ENCODE measurements at places on chromosomes 2 and 18.

DNA sequence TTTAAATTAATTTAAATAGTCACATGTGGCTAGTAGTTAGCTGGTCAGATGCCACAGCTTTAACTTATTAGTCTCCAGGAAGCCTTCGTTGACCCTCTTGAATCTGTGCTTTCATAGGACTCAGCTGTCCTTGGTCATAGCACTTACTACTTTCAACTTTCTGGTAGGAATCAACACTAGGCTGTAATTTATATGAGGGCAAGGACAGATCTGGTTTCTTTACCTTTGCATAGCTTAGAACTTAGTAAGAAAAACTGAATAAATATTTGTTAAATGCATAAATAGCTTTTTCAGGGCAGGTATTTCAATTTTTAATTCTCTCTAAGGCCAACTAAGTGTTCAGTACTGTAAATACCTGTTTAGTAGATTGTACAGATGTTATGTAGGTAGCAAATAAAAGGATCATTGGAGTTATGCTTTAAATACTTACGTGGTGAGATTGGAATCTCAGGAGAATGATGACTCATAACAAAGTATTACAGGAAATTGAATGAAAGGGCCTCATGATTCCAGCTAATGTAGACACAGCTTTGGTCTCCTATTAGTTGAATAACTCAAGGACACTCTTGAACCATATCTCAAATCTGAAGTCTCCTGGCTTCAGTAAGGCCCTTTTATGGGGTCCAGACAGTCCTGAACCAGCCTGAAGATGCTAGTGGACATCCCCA, 2.6 kb downstream of the CLIP4 start:
- no peak for DNase-seq

- no peak for DNase-seq
Observed at GRCh38 chr2:114550895-114551793, 108.7 kb downstream of the DPP10 start.

- no peak for DNase-seq
Observed at GRCh38 chr2:240023792-240024191, 1.4 kb downstream of the NDUFA10 start.

DNA sequence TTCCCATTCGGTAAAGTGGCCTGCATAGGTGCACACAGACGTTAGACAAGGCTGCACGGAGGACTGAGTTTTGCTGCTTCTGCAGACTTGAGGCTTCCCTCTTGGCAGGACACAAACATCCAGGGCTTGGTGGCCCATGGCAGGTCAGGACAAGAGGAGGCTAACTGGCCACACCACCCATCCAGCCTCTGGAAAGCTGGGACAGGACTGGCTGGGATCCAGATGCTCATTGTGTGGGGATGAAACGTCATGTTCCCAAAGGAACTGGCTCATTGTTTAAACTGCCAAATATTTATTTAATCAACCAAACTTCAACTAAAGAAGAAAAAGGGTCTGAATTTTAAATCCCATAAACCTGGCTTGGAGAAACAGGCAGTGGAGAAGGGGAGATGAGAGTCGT, 239.1 kb upstream of the EPAS1 start:
- DNase-seq = no peak

GRCh38 chr18:59514203-59514602, 155.1 kb upstream of the LMAN1 start:
- DNase-seq = no peak

DNA sequence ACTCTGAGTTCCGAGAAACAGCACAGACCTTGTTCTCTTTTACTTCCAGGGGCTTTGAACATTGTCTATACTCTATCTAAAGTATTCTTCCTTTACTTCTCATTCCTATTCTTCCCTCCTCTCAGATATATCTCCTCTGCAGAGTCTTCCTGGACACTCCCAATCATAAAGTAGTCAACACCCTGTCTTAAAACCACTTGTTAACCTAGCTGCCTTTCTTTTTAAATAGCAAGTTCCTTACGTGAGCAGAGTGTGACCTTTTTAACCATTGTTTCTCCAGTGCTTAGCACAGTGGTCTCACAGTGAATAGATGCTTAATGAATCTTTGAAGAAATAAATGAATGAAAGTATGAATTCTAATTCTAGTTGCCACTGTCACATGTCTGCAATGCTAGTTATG, 47.4 kb downstream of the PTRHD1 start:
- no peak for DNase-seq

GRCh38 chr2:238114331-238114841, 14.2 kb downstream of the ESPNL start:
- no peak for DNase-seq

DNA sequence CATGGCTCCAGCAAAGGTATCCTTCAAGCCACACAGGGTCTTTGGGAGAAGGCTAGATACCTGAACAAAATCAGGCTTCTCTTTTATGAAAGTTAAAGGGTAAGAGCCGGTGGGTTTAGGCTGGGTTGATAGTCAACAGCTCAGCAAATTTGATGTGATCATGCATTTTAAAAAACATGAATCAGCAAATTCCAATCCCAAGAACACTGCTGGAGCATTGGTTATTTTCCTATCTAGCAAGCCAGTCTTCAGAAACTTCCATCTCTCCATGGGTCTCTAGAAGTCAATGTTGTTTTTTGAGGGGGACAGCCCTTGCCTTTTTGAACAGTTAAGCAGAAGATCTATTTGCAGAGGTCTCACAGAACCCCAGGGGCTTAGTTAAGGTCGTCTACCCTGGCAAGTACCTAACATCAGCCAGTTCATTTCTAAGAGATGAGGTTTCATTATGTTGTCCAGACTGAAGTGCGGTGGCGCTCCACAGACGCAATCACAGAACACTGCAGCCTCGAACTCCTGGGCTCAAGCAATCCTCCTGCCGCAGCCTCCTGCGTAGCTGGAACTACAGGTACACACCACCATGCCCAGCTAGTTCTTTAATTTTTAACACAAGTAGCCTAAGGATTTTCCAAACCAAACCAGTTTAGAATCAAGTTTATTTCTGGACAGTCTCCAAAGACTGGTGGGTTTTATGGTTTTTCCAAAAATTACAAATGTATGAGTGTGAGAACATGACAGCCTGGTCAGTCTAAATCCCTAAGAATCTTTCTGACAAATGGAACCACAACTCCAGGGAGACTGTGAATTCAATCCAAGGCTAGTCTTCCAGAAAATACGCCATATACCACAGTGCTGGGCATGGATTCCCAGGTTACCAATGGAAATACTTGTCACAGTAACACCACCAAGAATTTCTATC, 4.1 kb upstream of the ZCCHC2 start:
- no peak for DNase-seq

DNA sequence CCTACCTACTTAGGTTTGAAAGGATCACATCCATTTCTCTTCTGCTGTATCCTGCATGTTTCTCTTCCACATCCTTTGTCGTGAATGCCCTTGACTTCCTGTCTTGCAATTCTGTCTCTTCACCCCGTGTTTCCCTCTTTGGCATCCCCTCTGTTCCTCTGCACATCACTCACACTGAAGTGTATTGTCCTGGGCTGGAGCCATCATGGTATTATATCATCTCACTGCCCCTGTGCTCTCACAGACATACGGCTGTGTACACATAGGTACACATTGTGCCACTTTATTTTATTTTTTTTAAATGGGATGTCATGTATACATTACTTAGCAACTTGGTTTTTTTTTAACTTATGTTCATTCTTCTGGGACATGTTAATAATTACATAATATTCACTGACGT, 291.6 kb downstream of the ALPK2 start:
- no peak for DNase-seq

- no peak for DNase-seq
Observed at GRCh38 chr18:13568443-13569392, 157.6 kb downstream of the FAM210A start.

GRCh38 chr2:167890739-167891138, 356.7 kb downstream of the STK39 start:
- DNase-seq = no peak

GRCh38 chr2:29834036-29834540, 87.3 kb downstream of the ALK start:
- no peak for DNase-seq

DNA sequence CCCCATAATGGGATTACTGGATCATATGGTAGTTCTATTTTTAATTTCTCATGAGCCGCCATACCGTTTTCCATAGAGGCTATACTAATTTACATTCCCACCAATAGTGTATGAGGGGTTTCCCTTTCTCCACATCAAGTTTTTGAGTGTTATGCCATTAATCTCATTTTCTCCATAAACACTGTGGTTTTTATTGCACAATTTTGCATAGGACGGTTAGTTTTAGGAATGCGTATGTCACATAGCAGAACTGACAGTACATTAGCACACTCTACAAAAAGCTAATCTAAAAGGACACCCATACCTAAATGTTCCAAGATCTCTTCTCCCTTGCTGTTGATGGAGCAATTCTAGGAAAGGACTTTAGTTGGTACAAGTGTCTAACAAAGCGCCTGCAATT, 32.5 kb downstream of the DARS1 start:
- no peak for DNase-seq

GRCh38 chr2:16653799-16654198, 11.8 kb downstream of the CYRIA start:
- DNase-seq = no peak

- no peak for DNase-seq
Observed at GRCh38 chr18:63119647-63120046, 199.9 kb downstream of the BCL2 start.

DNA sequence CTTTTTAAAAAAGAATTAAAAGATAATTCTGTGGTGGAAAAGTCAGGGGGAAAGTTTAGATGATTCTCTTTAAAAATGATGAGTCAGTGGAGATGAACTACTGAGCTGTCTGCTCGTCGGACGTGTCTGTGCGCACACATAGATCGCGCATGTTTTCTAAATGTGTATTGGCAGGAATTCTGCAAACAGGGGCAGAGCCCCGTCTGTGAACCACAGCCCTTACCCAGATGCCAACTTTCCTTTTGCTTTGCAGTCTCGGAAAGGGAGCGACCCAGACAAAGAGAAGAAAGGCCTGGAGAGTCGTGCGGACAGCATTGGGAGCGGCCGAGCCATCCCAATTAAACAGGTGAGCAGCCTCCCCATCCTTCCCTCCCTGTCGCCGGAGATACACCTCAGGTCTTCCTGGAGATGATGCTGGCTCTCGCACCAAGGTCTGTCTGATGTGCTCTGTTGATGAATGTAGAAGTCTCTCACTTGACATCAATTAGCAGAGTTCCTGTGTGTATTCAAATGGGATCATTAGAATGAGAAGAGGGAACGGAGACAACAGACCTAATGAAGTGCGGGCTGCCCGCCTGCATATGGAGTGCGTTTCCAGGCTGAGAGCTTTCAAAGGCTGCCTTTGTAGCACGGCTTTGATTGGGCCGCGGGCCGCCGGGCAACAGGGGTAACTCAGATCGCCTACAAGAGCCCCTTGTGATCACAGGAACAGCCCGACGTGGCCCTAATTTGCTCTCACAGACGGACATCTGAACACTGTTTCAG, 313.3 kb downstream of the AGAP1 start:
- DNase-seq = no peak

- no peak for DNase-seq
Observed at GRCh38 chr2:183291436-183291835, 167.2 kb downstream of the NUP35 start.

- no peak for DNase-seq
Observed at GRCh38 chr2:170106102-170106840, 71.7 kb upstream of the MYO3B start.

DNA sequence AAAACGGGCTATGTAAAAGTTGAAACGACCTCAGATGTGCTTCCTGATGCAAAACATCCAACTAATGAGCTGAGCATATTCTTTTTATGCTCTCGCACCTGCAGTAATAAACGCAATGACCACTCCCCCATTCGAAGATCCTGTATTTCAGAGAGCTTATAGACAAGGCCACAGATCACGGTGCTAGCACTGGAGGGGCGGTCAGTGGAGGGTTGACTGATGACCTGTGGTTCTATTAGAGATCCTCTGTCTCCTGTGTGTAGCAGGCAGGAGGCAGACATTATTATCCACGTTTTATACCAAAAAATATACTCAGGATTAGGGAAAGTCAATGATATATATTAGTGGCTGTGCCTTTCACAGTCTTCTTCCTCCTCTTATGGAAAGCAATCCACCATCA, 457.0 kb downstream of the CNTNAP5 start:
- DNase-seq = no peak

All from NCI-H1436 treated with DMSO at 0.1 percent for 48 hours (cell line).